Bladder microvascular endothelial cell (primary cell): ENCODE measurements at places on chromosomes 3 and 15. TPM values are rescaled to one million over a fixed set of nuclear protein-coding genes. Genes with fewer than 3 reads are reported as not detected.

Gene GABRB3
- under 0.01 TPM in 1 of 2 replicates, not detected in the other for total RNA-seq

Gene CELF6
- 0.06 TPM in 1 of 2 replicates, not detected in the other for total RNA-seq

Gene CHRFAM7A
- total RNA-seq: 1.6 and 2.1 TPM in 2 replicates

Gene CPNE4
- total RNA-seq: not detected in 2 replicates

Gene AADACL2
- not detected in 2 replicates for total RNA-seq
